Left colon (tissue), 2 donors: ENCODE measurements at places on chromosomes 4 and X. TPM values are rescaled to one million over a fixed set of nuclear protein-coding genes. Genes with fewer than 3 reads are reported as not detected.
A peak's percentile ranks its signal among the peaks of the same experiment; 100 is the strongest.

CSAG2 gene
- not detected for total RNA-seq

- DNase-seq, result no peak
Measured at GRCh38 chr4:140003876-140004548, 150.0 kb downstream of the MAML3 start.

DNA sequence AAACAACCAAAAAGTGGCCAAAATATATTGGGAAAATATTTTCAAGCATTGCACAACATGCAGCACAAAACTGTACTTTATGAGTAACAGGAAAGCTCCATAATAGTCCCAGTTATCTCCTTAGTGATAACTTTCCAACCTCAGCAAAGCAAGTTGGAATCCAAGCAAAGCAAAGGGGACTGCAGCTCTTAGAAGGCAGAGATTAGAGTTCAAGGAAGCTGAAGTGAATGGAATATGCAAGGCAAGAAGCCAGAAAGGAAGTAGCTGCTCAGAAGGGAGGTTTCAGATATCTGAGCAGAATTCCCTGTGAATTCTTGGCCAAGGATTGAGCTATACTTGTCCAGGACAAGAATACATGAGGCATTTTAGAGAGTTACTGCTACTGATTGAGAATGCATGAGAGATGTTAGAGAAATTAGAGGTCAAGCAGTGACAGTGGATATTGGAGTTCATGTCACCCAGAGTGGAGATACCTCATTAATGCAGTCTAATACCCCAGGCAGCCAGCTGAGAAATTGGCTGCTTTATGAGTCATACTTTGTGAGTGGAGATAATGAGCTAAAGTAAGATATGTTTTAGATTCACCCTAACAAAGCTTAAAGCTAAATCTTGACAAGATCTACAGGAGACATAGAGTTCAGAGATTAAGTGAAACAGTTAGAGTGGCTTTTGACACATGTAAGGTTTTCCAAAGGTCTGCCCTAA is 102.8 kb downstream of the INPP4B start:
- no peak for DNase-seq

DNA sequence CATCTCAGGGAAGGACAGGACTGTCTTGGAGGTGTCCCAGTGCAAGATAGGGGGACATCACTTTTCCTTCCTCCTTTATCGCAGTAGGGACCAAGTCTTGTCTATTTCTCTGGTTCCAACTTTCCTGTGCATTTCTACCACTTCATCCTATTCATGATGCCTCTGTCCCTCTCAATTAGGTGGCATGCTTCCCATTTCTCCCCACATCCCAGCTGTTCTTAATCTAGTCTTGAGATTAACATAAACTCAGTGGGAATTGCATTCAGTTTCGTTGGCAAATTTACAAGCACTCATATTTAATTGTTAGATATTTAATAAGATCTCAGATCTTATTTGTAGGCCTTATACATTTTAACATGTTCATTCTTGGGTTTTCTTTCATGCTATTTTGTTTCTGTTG is 15.7 kb upstream of the ODAM start:
- no peak for DNase-seq

DNA sequence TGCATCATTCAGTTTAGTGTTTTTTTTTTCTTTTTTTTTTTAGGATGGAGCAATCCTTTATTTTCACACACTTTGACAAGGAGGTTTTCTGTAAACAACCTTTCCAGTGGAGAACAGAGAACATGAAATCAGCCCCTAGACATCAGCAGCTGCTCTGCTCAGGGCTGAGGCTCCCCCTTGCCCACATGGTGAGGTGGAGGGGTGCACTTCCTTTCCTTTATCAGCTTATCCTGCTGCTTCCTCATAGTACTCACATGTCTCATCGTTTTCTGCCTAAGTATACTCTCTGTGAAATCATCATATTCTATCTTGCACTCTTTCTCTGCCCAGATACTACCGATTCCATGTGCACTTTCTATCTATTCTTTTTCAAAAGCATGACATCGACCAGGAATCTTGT is 47.6 kb upstream of the PRSS12 start:
- DNase-seq, result no peak

- DNase-seq, result no peak
Measured at GRCh38 chrX:79325263-79325958, 41.7 kb downstream of the ITM2A start.

GRCh38 chr4:146333187-146333894 is 119.0 kb downstream of the REELD1 start:
- DNase-seq, result peak; percentile 20

TRPC5OS gene
- not detected for total RNA-seq
